Esophagus squamous epithelium (tissue), 5 donors: ENCODE measurements at places on chromosomes 2 and 18. TPM values are rescaled to one million over a fixed set of nuclear protein-coding genes. Genes with fewer than 3 reads are reported as not detected.

Gene ZRANB3
- total RNA-seq: 4.4 TPM

Gene MTERF4
- 34.0 TPM for total RNA-seq

Gene CYP27A1
- 11.2 TPM for total RNA-seq

Gene AKAIN1
- total RNA-seq: 0.95 TPM

Gene SH3RF3
- 5.5 TPM for total RNA-seq

Gene LPIN1
- 16.9 TPM for total RNA-seq

Gene ABCG5
- total RNA-seq: not detected

Gene TMEM169
- 0.19 TPM for total RNA-seq

Gene KCNE4
- total RNA-seq: 0.76 TPM

Gene RGPD6
- total RNA-seq: 49.6 TPM

Gene SPATA3
- not detected for total RNA-seq

Gene TRPM8
- not detected for total RNA-seq

Gene SEPTIN10
- total RNA-seq: 132 TPM

Gene GRB14
- not detected for total RNA-seq

Gene NEU2
- total RNA-seq: not detected

Gene BMP10
- not detected for total RNA-seq
